ENCODE measurements at places on chromosomes 6 and 20.

DNA sequence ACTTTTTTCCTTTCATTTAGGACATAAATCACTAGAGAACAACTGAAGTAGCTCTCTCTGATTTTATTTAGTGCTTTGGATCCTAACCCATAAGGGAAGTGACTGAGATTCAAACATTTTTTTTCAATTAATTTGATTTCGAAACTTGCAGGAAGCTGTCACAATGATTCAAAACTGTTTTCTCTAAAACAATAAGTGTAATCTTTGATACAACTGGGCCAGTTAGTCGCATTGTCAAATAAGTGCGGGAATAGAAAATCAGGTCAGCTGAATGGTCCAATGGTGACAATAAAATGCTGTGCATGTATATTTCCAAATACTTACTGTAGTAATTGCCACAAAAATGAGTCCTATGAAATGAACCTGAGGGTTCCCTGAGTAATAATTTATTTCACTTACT, 930.8 kb downstream of the TFAP2A start:
- DNase-seq = no peak

- no peak for DNase-seq
Measured at GRCh38 chr20:14114065-14114704, 118.9 kb downstream of the MACROD2 start.

DNA sequence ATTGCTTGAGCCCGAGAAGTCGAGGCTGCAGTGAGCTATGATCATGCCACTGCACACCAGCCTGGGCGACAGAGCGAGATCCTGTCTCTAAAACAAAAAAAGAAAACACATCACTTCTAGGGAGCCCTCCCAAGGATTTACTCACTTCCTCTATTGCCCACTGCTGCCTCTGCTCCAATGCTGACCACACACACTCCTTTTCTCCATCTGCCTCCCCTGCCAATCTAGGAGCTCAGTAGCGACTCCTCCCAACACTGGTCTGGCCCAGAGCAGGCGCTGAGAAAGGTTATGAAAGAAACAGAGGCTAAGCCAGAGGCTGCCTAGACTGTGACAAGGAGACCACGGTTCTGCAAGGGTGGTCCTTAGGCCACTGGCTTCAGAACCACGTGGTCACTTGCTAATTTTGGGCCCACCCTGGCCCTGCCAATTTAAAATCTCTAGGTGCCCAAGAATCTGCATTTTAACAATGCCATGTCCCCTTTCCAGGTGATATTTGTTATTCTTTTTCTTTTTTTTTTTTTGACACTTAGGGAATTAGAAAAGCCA, 1.3 kb upstream of the E2F1 start:
- no peak for DNase-seq

DNA sequence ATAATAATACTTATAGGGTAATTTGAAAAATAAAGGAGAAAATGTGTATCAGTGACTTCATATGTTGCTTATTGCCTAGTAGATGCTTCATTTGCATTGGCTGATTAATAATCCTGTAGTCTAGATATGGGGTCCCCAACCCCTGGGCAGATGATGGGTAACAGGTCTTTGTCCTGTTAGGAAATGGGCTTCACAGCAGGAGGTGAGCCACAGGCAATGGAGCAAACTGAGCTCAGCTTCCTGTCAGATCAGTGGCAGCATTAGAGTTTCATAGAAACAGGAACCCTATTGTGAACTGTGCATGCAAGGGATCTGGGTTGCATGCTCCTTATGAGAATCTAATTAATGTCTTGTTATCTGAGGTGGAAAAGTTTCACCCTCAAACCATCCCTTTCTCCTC, 1049.5 kb upstream of the EPHA7 start:
- no peak for DNase-seq

GRCh38 chr20:21510414-21511384, 3.2 kb downstream of the NKX2-2 start:
- no peak for DNase-seq

DNA sequence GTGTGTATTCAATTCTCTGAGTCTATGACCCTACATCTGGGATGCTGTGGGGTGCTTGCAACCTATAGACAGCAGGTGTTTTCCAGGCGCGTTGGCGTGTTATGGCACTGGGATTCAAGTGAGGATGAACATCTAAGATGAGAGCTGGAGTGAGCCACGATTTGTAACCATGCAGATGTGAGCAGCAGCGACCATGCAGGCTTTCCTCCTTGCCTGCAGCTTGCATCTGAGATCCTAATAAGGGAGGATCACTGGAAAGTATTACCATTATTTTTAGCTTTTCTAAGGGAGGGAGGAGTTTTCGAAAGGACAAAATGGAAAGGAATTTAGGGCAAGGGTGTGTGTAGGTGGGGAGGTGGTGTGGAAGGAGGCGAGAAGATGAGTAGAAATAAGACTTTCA, 216.7 kb downstream of the ATXN1 start:
- no peak for DNase-seq

DNA sequence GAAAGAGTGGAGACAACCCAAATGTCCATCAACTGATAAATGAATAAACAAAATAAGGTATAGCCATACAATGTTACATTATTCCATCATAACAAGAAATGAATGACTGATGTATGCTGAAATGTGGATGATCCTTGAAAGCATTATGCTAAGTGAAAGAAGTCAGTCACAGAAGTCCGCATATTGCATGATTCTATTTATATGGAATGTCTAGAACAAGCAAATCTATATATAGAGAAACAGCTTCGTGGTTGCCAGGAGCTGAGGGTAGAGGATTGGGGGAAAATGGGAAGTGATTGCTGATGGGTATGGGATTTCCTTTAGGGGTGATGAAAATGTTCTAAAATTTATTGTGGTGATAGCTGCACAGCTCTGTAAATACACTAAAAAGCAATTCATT, 196.8 kb downstream of the ATXN1 start:
- no peak for DNase-seq

- no peak for DNase-seq
Measured at GRCh38 chr6:51112731-51113130, 294.1 kb downstream of the TFAP2B start.

- DNase-seq = no peak
Measured at GRCh38 chr6:82363428-82364086, at the start of gene TPBG. Gene TPBG (plus strand): TSS chr6:82363817. CDS start chr6:82364962, 1,145 bp downstream.

GRCh38 chr6:121465101-121465500, 29.7 kb downstream of the GJA1 start:
- DNase-seq = no peak
